HepG2 (cell line): ENCODE measurements at places on chromosomes 2 and 18. TPM values are rescaled to one million over a fixed set of nuclear protein-coding genes. Genes with fewer than 3 reads are reported as not detected.
A peak's percentile ranks its signal among the peaks of the same experiment; 100 is the strongest.

- no peak for DNase-seq
- peaks cover 40% of the 10 kb centered on the region for H3K4me1 ChIP-seq
- H3K4me3 ChIP-seq: peak overlapping the region; percentile 52; the same call in 1 of the 2 replicates
- no peaks in the 10 kb centered on the region for H3K36me3 ChIP-seq
Observed at GRCh38 chr2:95384854-95385569, 17.5 kb upstream of the FAHD2A start.

DNA sequence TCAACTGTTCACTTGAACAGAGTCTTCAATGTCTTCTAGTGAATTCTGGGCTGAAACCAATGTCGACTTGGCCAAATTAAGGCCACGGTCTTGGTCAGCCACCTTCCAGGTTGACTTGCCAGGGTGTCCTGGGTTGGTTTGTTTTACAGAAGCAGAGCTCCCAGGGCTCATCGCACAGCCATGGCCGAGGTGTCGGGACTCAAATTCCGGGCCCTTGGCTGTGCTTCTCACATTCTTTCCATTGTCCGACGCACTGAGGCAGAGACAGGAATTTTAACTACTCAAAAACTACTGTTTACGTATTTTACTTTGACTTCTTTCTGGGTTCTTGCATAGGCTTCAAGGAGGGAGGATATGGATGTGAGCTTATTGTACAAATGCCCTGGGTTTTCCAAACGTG lies 51.7 kb downstream of the HPCAL1 start:
- no peaks in the 10 kb centered on the region for H3K27me3 ChIP-seq
- H3K4me1 ChIP-seq: peaks cover 16% of the 10 kb centered on the region
- no peak for DNase-seq
- H3K27ac ChIP-seq: no peak overlapping the region
- H3K36me3 ChIP-seq: peaks cover 6% of the 10 kb centered on the region
- no peak overlapping the region for H3K4me3 ChIP-seq

GRCh38 chr2:210663631-210664089 lies 107.3 kb downstream of the CPS1 start:
- no peaks in the 10 kb centered on the region for H3K27me3 ChIP-seq
- no peak overlapping the region for H3K4me3 ChIP-seq

GRCh38 chr18:44770641-44771040 lies 90.0 kb downstream of the SETBP1 start:
- H3K4me3 ChIP-seq: no peak overlapping the region
- H3K4me1 ChIP-seq: peaks cover 28% of the 10 kb centered on the region
- no peak for DNase-seq
- no peaks in the 10 kb centered on the region for H3K27me3 ChIP-seq
- no peak overlapping the region for H3K27ac ChIP-seq
- H3K36me3 ChIP-seq: no peaks in the 10 kb centered on the region

GRCh38 chr2:141569941-141570340 lies 560.9 kb downstream of the LRP1B start:
- no peak for DNase-seq
- H3K4me3 ChIP-seq: no peak overlapping the region
- no peaks in the 10 kb centered on the region for H3K27me3 ChIP-seq
- no peaks in the 10 kb centered on the region for H3K4me1 ChIP-seq
- no peak overlapping the region for H3K27ac ChIP-seq

- H3K4me1 ChIP-seq: no peaks in the 10 kb centered on the region
- no peak overlapping the region for H3K4me3 ChIP-seq
- H3K27ac ChIP-seq: no peak overlapping the region
- no peak for DNase-seq
Observed at GRCh38 chr18:73942081-73942625, 205.5 kb downstream of the FBXO15 start.

Gene PAX8
- total RNA-seq: 1.3 and 1.5 TPM in 2 replicates

- H3K36me3 ChIP-seq: no peaks in the 10 kb centered on the region
- H3K4me3 ChIP-seq: no peak overlapping the region
- no peaks in the 10 kb centered on the region for H3K27me3 ChIP-seq
- peaks cover 11% of the 10 kb centered on the region for H3K4me1 ChIP-seq
- no peak overlapping the region for H3K27ac ChIP-seq
Observed at GRCh38 chr18:77073336-77074093, 59.1 kb downstream of the MBP start.
